ENCODE measurements at places on chromosomes 2 and 18.

DNA sequence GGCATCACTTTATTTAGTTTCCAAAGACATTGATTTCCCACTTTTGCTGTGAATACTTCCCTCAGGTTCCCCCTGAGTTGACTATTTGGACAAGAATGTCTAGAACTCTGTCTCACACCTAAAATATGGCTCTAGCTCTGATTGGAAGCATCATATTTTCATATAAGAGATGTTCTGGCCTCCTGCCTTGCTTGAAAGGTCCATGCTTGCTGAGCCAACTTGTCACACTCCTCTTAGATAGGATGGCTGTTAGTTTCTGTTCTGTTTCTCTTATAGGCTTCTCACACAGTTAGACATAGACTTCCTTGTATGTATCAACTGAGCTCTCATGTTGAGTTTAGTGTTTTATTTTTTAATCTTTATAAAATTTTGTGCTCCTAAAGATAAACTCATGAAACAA is 87.1 kb downstream of the CNTNAP5 start:
- no peak for DNase-seq

GRCh38 chr2:46012618-46013240 is 284.5 kb upstream of the EPAS1 start:
- no peak for DNase-seq

DNA sequence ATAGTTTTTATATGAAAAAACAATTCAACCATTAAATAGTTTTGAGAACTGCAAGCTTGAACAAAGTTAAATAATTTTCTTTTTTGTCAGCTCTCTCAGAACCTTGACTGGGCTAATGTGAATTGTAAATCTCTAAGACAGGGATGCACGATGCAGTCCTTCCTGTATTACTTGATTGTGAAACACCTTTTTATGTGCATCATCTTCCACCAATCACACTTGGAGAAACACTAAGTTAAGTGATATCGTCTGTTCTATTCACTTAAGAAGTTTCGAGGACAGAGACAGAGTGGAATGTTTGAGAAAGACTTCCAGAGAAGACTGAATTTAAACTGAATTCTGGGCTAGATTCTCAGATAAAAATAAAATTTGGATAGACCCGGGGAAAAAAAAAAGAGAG is 238.2 kb downstream of the MREG start:
- DNase-seq = no peak

- DNase-seq = no peak
These were observed 721.1 kb downstream of the DPP10 start for GRCh38 chr2:115163572-115163971.

DNA sequence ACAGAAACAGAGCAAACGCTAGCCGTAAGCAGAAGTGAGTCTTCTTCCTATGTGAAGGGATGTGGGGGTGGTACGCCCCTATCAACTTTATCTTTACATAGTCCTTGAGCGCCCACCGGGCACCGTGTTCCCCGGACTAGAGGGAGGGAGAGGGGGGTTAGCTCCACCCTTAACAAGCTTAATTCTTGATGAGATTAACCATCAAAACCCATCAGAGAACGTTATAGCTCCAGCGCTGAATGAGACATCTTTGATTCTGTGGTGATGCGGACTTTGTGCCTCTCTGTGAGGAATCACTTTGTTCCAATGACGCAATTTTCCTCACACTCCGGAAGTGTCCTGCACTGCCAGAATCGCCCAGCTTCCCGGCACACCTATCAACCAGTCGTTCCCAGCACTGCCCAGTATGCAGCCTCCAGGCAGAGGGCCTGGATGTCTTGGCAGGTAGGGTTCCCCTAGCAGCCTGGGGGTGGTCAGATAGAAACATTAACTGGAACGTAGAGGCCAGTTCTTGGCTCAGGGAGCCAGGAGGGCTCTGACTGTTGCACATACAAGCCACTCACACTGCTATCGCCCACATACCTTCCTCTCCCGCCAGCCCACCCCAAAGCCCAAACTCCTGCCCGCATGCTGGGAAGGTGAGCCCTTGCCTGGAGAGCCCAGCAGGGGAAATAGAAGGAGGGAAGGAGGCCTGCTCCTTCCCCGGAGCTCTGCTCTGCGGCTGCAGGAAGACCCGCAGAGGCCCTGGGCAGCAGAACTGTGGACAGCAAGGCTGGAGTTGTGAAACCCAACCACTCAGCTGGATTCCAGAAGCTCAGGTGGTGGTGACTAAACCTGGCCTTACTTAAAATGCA is 1.9 kb upstream of the ODC1 start:
- DNase-seq = no peak

GRCh38 chr2:15665067-15665942 is 73.6 kb downstream of the DDX1 start:
- DNase-seq = no peak

- no peak for DNase-seq
These were observed 824.8 kb upstream of the SALL3 start for GRCh38 chr18:78154853-78155252.

DNA sequence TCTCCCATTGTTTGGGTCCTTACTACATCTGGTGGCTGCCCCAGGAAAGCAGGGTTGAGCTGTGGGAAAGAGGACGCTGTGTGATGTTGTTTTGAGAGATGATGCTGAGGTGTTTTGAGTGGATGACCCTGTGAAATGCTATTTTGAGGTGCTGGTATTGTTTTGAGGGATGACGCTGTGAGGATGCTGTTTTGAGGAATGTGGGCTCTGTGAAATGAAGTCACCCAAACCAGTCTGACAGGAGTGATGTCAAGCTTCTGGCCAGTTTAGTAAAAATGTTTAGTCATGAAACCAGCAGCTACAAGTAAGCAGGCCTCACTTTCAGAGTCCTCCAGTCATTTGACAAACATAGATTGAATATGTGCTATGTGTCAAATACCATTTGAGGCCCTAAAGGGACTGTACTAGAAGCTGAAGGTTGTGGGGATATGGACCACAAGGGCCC is 16.1 kb upstream of the PUM2 start:
- DNase-seq = no peak

GRCh38 chr18:3495691-3496430 is 45.9 kb downstream of the TGIF1 start:
- DNase-seq = no peak

- peak; percentile 29 for DNase-seq
These were observed 128.0 kb downstream of the OLA1 start for GRCh38 chr2:174120346-174120745.

- DNase-seq = no peak
These were observed 80.4 kb downstream of the TGFA start for GRCh38 chr2:70473101-70473722.

- DNase-seq = no peak
These were observed 12.5 kb upstream of the MAL start for GRCh38 chr2:95012881-95013550.

GRCh38 chr2:213834331-213834730 is 550.1 kb downstream of the SPAG16 start:
- DNase-seq = no peak

DNA sequence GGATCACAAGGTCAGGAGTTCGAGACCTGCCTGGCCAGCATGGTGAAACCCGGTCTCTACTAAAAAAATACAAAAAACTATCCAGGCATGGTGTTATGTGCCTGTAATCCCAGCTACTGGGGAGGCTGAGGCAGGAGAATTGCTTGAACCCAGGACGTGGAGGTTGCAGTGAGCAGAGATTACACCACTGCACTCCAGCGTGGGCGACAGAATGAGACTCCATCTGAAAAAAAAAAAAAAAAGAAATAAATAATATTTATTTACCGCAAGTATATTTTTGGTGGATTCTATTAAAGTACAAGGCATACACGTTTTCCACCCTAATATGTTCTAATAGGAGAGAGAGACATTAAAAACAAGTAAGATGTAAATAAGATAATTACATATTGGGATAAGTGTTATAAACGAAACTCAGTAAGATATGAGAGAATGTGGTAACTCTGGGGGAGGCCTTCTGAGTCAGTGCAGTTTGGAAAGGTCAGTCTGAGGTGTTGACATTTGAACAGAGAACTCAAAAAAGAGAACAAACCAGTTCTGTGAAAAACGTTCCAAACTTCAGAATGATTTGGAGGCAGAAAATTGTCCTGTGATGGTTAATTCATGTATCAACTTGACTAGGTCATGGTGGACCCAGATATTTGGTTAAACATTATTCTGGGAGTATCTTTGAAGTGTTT is 8.8 kb upstream of the POLI start:
- DNase-seq = no peak

GRCh38 chr2:224847961-224848850 is 132.0 kb upstream of the CCDC195 start:
- DNase-seq = no peak

DNA sequence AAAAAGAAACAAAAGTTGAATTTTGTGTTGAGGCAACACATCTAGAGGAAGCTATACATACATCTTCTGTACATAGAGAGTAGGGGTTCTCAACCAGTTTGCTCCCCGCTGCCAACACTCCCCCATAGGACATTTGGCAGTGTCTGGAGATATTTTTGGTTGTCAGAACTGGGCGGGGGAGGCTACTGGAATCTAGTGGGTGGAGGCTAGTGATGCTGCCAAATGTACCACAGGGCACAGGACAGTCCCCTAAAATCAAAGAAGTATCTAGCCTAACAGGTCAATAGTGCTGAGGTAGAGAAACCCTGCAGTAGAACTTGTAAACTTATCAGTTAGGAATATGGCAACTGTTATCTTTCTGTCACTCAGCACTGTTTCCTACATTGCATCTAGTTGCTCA is 21.3 kb downstream of the ADAM23 start:
- no peak for DNase-seq

DNA sequence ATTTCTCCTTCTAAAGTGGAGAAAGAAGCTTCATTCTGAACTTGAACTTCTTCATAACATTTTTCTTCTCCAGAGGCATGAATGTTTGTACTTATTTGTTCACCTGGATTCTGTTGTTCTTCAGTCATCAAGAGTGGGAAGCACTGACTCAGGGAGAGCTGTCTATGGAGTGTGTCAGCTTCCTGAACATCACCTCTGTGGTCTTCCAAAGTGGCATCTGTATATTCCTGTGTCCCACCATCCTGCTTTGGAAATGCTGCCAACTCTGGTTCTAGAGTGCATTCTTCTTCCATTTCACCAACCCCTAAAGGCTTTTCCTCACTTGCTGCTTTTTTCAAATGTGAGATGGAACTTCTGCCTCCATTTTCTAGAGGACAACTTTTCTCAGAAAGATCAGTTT is 59.5 kb downstream of the TTN start:
- no peak for DNase-seq

GRCh38 chr2:21424375-21424774 is 300.6 kb downstream of the TDRD15 start:
- DNase-seq = no peak

- DNase-seq = no peak
These were observed 1287.6 kb upstream of the ZEB2 start for GRCh38 chr2:145807554-145807953.

DNA sequence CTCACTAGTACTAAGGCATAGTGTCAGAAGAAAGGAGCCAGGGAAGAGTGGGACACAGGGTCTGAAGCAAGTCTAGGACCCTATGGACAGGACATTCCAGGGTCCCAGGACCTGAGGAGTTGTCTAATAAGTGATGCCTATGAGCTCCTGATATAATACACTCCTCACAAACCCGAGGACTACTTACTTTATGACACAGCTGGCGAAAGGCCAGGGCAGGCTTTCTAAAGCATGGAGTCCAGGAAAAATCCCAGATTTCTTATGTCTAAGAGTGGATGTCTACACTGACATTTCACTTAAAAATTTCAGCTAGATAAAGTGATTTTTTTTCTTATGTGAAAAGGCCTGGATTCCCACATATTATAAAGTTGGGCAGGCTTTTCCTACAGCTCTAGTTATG is 502.2 kb upstream of the SETBP1 start:
- no peak for DNase-seq

DNA sequence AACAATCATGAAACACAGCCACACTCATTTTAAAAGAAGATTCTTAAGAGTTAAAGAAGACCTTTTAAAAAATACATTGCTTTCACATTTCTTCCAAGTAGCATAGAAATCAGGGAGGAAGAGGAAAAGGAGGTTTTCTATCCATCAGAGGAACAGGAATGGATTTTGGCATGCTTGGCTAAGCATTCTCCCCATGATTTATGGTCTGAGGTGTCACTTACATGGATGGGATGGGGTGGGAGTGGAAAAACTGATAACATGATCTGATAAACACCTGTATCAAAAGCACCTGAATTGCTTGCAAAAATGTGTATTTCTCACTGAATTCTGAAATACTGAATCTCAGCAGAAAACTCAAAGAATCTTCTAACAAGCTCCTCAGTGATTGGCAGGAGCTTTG is 265.9 kb downstream of the NRXN1 start:
- DNase-seq = no peak

DNA sequence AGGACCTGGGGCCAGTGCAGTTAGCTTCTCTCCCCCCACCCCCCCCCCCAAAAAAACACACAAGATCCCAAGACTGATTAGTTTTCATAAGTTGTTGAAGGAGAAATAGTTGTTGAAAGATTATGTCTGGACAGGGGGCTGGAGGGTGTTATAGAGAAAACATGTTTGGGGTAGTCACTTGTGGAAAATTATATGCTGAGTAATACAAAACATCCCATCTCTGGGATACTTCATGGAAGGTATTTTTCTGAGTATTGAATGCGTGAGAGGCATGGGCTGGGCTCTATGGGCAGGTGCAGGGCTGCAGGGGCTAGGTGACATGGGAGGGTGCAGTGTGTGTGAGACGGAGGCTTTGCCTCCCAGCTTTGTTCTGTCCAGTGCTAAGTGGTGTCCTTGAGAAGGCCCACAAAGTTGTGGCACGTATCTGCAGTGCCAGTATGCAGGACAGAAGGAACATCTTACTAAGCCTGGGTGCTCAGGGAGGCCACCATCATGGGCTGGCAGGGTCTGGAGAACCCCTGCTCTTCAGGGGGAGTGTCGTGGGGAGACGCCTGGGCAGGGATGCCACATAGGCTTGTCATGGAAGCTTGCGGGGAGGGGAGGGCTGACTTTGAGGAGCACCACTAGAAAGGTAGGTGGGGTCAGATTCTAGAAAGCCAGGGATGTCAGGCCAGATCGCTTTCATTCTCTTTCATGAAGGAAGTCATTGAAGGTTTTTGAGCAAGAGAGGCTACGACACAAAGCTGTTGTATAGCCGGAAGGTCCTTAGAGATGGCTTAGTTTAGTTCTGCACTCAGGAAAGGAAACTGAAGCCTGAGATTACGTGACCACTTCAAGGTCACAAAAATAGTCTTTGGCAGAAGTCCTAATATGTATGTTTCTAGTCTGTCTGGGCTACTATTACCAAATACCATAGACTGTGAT is 232.0 kb downstream of the LDLRAD4 start:
- no peak for DNase-seq

DNA sequence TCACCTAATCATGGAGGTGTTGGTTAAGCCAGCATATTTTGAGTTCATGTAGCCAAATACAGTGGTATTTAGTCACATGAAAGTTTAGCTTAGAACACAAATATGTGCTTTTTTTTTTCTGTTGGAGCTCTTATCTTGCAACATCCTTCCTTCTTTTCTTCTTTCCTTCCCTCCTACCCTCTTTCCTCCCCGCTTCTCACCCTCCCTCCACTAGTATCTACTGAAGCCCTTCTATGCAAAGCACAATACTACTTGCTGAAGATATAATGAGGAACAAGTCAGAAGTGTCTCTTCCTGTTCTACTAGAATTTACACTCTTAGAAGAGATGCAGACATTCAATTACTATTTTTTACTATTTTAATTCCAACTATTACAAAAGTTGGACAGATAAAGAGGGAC is 105.0 kb upstream of the ITGA4 start:
- DNase-seq = no peak
